ENCODE measurements at places on chromosomes 5 and 9.
A peak's percentile ranks its signal among the peaks of the same experiment; 100 is the strongest.

GRCh38 chr5:99605904-99606303, 677.1 kb upstream of the CHD1 start:
- DNase-seq = no peak

DNA sequence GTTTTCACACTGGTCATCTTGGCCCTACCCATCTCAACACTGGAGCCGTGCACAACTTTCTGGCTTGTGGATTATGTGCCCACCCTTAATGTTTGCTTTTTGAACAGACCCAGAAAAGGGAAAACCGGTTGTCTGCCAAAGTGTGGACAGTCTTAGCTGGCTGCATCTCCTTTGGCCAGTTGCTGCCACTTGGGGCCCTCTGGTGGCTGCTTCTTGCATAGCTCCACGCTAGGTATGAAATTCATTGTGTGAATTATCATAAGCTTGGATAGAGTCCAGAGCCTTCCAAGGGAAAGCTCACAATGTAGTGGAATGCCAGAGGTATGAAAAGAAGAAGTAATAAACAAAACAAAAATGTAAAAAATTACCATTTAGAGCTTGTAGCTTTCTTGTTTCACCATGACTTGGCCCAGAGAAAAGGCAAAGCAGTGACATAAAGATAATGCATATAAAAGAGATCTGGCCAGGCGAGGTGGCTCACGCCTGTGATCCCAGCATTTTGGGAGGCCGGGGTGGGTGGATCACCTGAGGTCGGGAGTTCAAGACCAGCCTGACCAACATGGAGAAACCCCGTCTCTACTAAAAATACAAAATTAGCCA, 12.5 kb upstream of the SLC36A3 start:
- peak; percentile 13 for DNase-seq

DNA sequence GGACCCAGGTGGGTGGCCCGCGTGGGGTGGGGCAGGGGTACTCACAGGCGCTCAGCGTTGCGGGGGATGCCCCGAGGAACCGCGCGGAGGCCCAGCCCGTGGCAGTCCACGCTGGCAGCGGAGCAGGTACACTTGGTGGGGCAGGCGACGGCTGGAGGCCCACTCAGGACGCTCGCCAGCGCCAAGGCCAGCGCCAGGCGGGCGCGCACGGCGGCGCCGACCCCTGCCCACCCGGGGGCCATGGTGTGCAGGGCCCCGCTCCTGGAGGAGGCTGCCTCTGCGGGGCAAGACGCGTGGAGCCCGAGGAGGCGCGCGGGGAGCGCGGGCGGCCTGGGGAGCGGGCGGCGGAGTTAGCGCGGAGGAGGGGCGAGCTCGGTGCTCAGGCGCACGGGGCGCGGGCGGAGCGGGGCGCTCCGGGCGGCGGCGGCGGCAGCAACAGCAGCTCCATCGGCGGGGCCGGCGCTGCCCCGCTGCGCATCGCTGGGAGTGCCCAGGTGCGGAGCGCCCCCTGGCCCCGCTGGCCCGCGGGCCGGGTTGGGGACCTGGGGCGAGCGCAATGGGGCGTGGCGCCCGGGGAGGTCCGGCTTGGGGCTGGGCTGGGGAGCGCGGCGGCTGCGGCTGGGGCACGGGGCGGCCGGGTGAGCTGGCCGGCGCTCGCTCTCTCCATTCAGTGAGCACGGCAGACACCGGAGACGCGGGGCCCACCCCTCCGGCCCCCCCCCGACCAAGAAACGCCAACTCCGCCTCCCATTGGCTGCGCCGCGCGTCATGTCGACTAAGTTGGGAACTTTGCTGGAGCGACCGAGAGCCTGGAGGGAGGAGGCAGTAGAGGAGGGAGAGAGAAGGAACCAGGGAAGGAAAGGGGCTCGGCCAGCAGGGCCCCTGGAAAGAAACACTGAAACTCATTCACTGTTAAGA, at the start of gene SLIT3:
TSS of gene SLIT3 (minus strand) at position 672 of the 918 bp plus-strand sequence. CDS start at position 242, 430 bp downstream.
- DNase-seq = no peak

GRCh38 chr9:6384732-6385131, 28.3 kb upstream of the UHRF2 start:
- DNase-seq = no peak

- DNase-seq = no peak
These were observed 290.4 kb downstream of the CSNK1G3 start for GRCh38 chr5:123802298-123802951.

DNA sequence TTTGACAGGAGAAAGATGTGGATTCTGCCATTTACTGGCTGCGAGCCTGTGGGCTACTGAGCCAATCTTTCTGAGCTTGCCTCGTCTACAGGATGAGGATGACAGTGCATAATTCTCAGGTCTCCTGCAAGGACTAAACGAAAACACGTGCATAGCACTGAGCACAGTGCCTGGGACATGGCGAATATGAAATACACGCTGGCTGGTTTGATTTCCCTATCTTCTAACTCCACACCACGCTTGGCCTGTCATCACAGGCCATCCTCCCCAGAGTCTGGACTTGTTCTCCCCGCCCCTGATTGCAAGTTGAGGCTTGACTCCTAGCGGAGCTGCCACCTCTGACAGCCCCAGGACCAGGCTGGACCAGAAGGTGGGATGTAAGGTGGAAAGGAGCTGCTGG, 37.9 kb downstream of the ARPC5L start:
- DNase-seq = no peak

- DNase-seq = no peak
These were observed 19.4 kb upstream of the NOTCH1 start for GRCh38 chr9:136565086-136565714.

- no peak for DNase-seq
These were observed 22.5 kb downstream of the DYNC2I2 start for GRCh38 chr9:128634111-128634510.

DNA sequence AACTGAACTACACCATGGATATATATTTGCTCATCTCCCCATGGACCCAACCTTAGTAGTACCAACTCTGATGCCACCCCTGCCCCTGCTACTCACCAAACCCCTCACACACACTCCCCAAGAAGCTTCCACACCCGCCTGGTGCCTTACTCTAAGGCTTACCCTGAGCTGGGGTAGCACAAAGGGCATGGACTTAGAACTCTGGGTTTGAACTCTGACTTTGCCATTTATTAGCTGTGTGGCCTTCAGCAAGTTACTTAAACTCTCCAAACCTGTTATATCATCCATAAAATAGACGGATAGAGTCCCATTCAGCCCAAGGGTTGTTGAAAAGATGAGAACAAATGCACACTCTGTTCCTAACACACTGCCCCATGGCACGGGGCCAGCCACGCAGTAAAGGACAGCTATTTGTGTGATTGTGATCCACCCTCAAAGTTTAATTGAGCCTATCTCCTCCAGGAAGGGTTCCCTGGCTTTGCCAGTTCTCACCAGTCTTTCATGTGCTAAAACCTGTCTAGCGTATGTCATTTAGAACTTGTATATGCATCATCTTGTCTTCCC, 111.0 kb downstream of the KLHL3 start:
- DNase-seq = no peak

- DNase-seq = no peak
These were observed 1436.0 kb upstream of the NUDT12 start for GRCh38 chr5:104998572-104998971.

- DNase-seq = no peak
These were observed at the start of gene RGS3 for GRCh38 chr9:113463418-113464285. TSS of gene RGS3 (plus strand) at chr9:113463727. CDS start at chr9:113463803, 76 bp downstream.

GRCh38 chr5:76855961-76856360, 6.1 kb downstream of the S100Z start:
- DNase-seq = no peak

GRCh38 chr5:96247097-96247701, 185.8 kb downstream of the PCSK1 start:
- no peak for DNase-seq

- DNase-seq = no peak
These were observed 128.5 kb upstream of the FAM174A start for GRCh38 chr5:100406640-100407039.

- no peak for DNase-seq
These were observed 64.3 kb downstream of the MLLT3 start for GRCh38 chr9:20557890-20558565.

- no peak for DNase-seq
These were observed 923 bp downstream of the RECK start for GRCh38 chr9:36037549-36038122.

DNA sequence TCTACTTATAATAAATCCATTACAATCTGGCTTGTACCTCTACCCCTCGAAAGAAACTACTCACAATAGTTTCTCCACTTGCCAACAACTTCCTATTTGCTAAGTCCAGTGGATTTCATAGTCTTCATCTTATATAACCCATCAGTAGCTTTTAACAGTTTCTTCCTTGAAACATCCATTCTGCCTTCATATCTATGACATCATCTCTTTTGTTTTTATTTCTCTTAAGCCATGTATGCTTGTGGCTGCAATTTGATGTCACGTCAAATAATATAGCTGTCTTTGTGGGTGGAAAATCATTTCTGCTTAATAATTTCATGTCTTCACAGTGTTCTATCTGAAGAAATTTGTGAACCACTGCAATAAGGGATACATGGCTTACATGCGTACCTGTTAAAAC, 77.5 kb upstream of the GRHPR start:
- DNase-seq = no peak

DNA sequence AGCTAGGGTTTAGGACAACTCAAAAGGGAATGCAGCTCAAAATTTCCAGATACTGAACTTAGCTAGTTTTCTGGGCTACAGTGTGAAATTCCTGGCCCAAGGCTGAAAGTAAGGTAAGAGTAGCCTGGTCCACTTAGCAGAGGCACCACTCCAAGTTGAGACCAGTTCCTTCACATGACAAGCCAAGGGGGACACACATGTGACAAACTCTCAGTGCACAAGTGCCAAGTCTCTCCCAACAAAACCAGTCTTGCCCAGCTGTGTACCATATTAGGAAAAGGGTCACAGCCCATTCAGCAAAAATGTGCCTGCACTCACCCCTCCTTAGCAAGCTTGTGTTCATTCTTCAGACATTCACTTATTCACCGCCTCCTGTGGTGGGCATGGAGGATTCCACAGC, 27.8 kb downstream of the KLHL3 start:
- DNase-seq = no peak

GRCh38 chr5:14331386-14331781, 188.2 kb downstream of the TRIO start:
- no peak for DNase-seq

DNA sequence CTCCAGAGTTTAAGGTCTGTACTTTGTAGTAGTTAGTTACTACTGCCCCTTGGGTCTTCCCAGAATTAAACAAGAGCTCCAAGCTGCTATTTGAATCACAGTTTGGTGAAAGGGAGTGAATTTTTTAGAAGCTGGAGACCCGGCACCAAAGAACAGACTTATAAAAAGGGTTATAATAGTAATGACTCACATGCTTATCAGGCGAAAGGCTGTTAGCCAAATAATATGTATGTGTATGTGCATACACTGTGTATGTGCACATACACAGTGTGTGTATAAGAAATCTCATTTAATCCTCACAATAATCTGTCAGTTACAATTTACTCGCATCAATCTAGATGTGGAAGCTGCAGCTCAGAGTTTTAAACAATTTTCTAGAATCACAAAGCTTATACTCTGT, 59.5 kb upstream of the ITGA1 start:
- no peak for DNase-seq

DNA sequence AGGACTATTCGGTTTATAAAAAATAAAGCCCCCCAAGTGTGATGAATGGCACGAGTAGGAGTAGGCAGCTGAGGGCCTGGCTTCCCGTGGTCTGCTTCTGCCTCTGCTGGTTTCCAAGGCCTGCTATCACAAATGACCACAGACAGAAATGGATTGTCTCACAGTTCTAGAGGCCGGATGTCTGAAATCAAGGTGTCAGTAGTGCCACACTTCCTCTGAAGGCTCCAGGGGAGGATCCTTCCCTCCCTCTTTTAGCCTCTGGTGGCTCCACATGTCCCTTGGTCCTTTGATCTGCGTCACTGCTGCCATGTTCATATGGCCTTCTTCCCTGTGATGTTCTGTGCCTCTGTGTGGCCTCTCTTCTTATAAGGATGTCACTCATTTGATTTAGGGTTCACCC, 15.1 kb downstream of the PRKACG start:
- DNase-seq = no peak

DNA sequence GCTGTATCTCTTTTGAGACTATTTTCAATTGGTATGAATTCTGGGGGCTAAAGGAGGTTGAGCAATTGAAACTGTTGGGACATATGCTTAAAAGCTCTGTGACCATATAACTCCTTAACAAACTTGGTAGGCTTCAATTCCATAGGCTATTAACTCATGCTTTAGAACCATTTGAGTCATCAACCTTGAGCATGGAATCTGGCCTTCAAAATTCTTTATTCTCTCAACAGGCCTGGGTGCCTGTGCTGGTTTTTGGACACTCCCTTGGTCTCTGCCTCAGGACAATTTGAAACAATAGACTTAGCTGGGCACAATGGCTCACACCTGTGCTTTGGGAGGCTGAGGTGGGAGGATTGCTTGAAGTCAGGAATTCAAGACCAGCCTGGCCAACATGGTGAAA, 61.4 kb upstream of the EPB41L4A start:
- DNase-seq = no peak

DNA sequence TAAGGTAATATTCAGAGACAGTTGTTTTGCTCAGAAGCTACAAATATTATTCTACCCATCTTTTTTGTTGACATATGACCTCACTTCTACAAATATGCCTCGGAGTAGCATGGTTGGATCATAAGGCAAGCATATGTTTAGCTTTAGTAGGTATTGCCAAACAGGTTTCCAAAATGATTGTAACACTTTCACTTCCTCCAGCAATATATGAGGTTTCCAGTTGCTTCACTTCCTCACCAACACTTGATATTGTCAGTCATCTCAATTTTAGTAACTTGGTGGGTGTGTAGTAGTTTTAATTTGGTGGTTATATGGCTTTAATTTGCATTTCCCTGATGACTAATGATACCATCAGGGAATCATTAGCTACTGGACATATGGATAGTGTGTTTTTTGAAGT, 46.7 kb downstream of the TNFSF8 start:
- DNase-seq = no peak

- no peak for DNase-seq
These were observed 10.3 kb upstream of the ABL1 start for GRCh38 chr9:130824643-130825350.

DNA sequence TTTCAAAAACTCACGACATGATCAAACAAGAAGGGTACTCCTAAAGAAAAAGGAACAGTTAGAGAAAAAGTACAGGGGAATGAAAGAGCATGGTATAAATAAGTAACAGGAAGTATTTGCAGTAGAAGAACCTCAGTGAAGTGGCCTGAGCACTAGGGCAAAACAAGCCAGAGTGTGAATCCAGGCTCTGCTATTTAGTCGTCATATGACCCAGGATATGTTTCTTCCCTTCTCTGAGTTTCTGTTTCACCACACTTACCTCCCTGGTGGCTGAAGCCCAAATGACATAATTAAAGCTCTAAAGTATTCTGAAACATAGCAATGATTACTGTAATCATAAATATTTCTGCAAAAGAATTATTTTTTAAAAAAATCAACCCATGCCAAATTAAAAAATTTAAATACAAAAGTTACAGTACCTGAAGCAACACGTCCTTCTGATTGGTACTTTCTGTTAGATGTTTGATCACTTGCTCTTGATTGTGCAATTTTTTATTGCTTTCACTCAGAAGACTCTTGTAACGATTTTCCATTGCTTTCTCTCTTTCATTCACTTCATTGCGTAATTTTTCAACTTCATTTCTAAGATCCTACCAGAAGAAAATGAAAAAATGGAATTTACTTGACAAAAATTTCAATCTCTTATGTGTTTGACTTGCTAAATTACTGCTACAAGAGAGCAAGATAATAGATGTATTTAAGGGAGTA, 88.9 kb downstream of the CDK5RAP2 start:
- no peak for DNase-seq

- no peak for DNase-seq
These were observed 270.2 kb upstream of the RASA1 start for GRCh38 chr5:86997516-86997915.

Measured in stimulated activated CD8-positive, alpha-beta memory T cell treated with anti-CD3 and anti-CD28 coated beads, Interleukin-4, amount 100 ng/mL, for 1 hour (primary cell).